ENCODE measurements at places on chromosomes 2 and 18. TPM values are rescaled to one million over a fixed set of nuclear protein-coding genes. Genes with fewer than 3 reads are reported as not detected.

DNA sequence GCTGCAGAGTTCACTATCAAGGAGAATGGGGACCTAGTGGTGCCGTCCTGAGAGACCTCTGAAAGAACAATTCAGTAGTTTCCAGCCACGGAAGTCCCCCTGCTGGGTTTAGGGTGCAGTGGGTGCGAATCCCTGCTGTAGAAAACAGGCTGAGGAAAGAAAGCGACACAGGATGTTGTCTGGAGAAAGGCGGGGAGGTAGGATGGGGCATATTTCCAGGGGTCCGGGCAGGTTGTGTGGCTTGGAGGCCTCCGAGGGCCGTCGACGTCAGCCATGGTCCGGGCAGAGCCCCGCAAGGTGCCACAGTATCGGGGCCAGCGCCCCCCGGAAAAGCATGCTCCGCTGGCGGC lies 807 bp upstream of the CREB1 start:
- DNase-seq = no peak

GRCh38 chr2:7771781-7772180 lies 854.6 kb downstream of the RNF144A start:
- DNase-seq = no peak

DNA sequence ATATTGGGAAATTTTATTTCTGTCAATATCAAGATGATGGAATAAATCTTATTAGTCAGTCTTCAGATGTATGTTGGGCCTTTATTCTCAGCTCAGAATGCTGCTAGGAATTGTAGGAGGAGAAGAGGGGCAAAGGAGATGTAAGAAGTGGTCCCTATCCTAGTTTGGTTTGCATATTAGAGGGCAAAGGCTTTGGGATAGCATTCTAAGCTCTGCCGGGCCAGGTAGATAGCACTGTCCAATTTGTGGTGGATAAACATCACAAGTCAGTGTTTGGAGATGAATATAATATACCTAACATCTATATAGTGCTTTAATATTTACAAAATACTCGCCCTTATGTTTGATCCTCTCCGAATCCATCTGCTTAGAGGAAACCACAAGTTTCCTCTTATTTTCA lies 149.2 kb downstream of the GULP1 start:
- no peak for DNase-seq

- no peak for DNase-seq
Measured at GRCh38 chr18:50027996-50028395, 167.0 kb downstream of the MYO5B start.

Gene MALL
- 14.5 TPM for total RNA-seq

All from spleen (tissue), 13 donors.